ENCODE measurements at places on chromosomes 1 and 21.

GRCh38 chr1:207032528-207033017, at the start of gene C1orf116:
C1orf116 (minus strand) TSS chr1:207032756; CDS start chr1:207027598, 5,158 bp downstream.
- no peak for DNase-seq

DNA sequence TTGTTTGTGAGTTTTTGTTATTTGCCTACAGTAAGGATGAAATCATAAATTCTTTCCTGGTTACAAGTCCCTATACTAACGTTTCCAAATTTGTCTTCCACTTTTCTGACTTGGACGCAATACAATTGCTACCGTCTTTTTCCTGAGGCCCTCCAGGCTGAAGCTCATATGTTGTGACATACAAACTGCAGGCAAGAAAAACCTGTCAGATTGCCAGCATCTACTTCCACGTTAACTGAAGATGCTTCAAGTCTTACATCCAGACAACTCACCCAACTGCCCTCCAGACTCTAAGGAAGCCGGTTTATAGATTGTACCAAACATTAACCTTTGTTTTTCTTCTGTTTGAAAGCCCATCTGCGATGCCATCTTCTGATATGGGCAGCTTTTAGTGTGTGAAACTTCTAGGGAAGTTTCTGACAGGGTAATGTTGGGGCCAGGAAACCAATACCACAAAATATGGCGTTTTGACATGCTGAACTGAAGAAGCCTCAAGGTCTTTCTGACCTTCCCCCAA, 21.4 kb upstream of the RNF11 start:
- no peak for DNase-seq

GRCh38 chr21:33898586-33898985, 17.0 kb downstream of the ATP5PO start:
- no peak for DNase-seq

- no peak for DNase-seq
Measured at GRCh38 chr21:37547615-37548200, 181.1 kb downstream of the DYRK1A start.

DNA sequence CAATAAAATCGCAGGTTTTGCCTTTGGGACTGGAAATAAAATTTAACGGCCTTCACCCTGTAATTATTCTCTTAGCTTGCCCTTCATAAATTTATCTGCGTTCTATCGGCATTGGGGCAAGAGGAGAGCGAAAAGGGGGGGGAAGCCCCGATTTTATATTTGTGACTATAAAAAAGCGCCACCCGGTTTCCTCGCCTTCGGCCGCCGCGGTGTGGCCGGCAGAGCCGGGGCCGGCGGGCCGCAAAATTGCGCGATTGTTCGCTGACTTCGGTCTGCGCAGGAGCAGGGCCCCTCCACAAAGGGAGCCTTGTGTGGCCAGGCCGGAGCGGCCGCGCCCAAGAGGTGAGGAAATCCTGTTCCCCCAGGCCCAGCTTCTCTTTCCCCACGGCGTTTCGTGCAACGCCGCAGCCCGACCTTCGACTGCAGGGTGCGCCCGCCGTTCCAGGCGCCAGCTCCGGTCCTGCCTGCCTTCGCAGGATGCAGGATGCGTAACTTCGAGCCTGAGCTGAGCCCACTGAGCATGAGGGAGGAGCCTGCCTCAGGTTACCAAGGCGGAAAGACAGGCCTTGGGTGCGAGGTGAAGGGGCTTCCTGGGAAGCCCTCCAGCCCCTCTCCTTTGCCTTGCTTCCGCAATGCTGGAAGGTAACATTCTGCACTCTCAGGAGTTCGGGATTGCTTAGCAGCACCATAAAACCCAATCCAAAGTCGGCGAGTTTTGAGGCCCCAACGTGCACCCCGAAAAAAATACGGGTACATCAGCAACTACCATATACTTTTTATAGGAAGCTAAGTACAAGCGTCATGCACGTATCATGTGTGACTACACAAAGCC, 4.9 kb upstream of the TBX15 start:
- DNase-seq, result no peak

DNA sequence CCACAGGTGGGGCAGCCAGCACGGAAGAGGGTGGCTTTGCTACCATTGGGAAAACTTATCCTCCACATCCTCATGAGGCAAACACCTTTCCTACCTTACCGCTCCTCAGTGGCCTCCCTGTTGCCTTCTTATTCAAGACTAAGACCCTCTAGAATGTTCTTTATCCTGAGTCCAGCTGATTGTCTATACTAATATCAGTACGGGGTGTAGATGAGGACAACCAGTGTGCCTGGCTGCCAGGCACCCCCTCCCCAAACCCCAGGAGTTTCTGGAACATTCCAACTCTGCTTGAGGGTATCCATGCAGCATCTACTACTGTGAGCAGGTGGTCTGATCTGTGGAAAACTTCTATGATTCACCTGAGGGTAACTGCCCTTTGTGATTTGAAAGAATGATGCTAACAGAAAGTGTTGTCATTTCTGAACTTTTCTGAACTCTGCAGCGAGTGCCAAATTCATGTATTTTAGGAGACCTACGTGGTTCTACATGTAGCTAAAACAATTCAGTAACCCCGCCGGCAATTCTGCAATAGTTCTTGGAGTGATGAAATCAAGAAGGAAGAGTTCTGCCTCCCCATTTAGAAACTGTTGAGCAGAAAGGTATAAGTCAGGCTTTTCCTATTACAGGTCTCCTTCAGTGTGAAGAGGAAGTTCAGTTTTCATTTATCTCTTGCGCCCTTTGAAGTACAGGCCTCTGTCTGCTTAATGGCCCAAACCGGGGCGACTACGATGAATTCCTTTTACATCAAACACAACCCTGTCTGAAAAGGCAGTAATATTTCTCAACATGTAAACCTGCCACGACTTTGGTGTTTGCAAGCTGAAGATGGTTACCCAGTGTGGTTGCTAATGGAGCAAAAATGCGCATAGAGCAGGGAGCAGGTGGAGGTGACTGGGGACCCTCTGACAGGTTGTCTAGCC, 80.4 kb downstream of the RUNX1 start:
- no peak for DNase-seq

GRCh38 chr1:234726359-234726943, 116.5 kb upstream of the IRF2BP2 start:
- DNase-seq, result no peak

DNA sequence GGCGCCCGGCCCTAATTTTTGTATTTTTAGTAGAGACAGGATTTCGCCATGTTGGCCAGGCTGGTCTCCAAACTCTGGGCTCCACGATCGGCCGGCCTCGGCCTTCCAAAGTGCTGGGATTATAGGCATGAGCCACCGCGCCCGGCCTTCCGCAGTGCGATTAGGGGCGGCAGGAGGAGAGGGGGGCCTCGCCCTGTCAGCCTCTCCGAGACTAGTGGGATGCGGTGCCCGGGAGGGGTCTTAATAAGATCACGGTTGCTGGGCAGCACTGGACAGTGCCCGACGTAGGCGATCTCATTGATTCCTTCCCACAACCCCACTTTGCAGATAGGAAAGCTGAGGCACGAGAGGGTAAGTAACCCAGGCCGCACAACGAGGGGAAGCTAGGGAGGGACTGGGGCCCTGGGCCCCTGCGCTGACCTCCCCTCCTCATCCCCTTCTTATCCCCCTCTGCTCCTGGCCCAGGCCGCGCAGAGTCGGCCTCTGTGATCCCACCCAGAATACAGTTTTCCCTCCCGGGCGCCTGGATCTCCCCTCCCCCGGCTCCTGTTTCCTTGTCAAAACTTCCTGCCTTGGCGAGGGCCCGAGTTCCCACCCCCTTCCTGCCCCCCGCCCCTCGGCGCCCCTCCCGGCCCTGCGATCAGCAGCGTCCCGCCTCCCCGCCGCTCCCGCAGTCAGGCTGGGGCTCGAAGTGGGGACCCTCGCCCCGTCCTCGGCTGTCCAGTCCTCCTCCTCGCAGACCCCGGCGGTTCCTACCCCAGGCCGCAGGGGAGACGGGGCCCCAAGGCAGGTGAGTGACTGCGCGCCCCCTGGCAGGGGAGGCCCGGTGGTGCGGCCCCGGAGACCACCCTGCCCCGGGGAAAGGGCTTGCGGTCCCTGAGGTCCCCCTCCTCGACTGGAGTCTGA, at the start of gene PEAR1:
TSS of gene PEAR1 (plus strand) at position 671 of the 906 bp plus-strand sequence. CDS start 10,209 bp downstream, outside the sequence.
- DNase-seq, result no peak

GRCh38 chr1:241229216-241229615, 127.8 kb downstream of the RGS7 start:
- DNase-seq, result no peak

Measured in CD4-positive, alpha-beta T cell treated with Interleukin-15 for 1 hour (primary cell).